Activated CD8-positive, alpha-beta memory T cell treated with anti-CD3 and anti-CD28 coated beads, Interleukin-2, amount 10 ng/mL, durations not matched to agents 7 days and 5 days (primary cell): ENCODE measurements at places on chromosomes 6 and 20.
A peak's percentile ranks its signal among the peaks of the same experiment; 100 is the strongest.

- DNase-seq = no peak
Observed at GRCh38 chr6:167127785-167128531, 5.1 kb downstream of the CCR6 start.

DNA sequence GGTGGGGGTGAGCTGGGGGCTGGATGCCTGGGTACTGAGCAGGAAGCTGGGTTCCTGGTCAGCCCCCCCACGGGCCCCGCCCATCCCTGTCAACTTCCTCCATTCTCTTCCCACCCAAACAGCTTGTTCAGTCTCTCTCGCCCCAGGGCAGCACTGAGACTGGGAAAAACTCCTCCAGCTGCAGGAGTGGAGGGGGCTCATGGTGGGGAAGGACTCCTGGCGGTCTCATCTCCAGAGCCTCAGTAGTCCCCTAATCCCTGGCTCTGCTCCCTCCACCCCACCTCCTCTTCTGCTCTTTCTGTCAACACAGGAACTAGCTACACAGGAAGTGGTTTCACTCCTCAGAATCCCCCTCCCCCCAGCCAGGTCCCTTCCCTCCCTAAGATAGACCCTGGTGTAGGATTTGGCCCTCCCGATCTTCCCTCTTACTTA lies at the start of gene GPSM3:
TSS of gene GPSM3 (minus strand) at position 36 of the 432 bp plus-strand sequence. CDS start 130 bp downstream, outside the sequence.
- DNase-seq = peak; percentile 78

GRCh38 chr20:461254-462198 lies 807 bp downstream of the TBC1D20 start:
- peak; percentile 75 for DNase-seq

DNA sequence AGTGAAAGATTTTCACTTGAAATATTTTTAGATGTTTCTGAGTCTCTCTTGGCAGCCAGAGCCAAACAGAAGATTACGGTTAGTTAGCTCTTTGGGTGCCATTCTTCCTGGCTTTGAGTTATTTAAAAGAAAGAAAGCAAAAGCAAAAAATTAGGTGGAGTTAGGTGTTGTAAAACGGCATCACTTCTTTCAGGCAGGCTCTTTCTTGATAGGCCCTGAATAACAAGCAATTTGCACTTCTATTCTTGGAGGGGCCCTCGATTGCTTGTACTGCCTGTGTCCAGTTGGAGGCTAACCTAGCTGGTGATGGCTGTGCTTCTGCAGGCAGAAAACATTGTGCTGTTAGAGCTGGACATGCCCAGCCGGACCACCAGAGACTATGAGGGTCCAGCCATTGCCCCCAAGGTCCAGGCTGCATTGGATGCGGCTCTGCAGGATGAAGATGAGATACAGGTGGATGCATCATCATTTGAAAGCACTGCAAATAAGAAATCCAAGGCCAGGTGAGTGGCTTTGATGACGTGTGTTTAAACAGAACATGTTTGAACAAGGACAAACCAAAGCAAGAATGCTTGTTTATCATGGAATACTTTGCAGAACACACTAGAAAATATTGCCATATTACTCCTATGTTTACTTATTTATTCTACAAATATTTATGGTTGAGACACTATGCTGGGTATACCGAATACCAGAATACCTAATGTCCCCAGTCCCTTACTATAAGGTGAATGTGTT lies 28.1 kb upstream of the ASXL1 start:
- no peak for DNase-seq

DNA sequence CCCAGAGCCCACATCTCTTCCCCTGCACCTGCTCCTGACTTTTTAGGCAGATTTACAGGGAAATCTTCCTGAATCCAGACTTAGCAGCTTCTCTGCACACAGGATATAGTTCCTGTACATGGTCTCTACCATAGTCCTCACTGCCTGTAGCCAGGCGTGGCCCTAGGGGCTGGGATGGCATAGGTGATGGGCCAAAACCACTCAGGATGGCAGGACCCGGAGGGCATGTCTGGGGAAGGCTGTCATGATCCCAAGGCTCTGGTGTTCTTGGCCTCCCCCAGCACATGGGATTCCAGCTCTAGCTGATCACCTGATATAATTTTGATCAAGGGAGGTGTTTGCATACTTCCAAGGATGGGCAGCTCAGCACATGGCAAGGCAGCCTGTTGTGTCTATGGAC lies 58.0 kb downstream of the TOX2 start:
- DNase-seq = no peak

DNA sequence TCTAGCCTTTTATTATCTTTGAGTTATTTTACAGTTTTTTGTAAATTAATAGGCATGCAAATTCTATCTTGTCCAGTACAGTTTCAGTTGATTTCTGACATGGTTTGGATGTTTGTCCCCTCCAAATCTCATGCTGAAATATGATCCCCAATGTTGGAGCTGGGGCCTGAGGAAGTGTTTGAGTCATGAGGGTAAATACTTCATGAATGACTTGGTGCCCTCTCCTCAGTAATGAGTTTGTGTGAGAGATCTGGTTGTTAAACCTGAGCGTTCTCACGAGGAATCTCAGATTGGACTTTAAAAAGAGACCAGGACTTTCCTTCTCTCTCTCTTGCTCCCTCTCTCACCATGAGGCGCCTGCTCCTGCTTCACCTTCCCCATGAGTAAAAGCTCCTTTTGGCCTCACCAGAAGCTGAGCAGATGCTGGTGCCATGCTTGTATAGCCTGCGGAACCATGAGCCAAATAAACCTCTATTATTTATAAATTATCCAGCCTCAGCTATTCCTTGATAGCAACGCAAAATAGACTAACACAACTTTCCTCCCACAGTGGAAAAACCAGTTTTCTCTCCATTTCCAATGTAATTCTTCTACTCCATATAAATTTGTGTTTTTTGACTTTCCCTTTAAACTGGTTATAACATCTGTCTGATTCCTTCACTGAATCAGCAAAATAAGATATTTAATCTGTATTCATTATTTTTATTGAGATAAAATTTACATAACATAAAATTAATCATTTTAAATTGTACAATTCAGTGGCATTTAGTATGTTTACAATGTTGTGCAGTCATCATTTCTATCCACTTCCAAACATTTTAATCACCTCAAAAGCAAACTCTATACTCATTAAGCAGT lies 78.7 kb upstream of the PRSS16 start:
- no peak for DNase-seq
